ENCODE measurements at places on chromosomes 6 and 20.

GRCh38 chr20:32828029-32828680 is 8.4 kb downstream of the MAPRE1 start:
- DNase-seq = no peak

- no peak for DNase-seq
Measured at GRCh38 chr20:44886266-44886651, 754 bp downstream of the YWHAB start.

DNA sequence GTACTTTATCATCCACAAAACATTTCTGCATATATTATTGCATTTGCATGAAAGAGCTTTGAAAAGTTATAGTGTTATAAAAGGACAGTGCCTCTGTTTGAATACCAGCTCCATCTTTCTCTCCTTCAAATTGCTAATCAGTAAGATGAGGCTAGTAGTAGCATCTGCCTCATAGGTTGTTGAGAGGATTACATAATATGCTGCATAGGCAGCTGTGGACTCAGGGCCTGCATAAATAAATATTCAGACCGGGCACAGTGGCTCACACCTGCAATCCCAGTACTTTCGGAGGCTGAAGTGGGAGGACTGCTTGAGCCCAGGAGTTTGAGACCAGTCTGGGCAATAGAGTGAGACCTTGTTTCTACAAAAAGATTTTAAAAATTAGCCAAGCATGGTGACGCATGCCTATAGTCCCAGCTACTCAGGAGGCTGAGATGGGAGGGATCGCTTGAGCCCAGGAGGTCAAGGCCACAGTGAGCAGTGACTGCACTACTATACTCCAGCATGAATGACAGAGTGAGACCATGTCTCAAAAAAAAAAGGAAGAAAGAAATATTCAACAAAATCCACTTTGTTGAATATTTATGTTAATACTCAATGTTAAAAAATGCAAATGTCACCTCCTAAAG is 18.3 kb upstream of the SEC63 start:
- DNase-seq = no peak

GRCh38 chr6:41648921-41649320 is 10.7 kb downstream of the MDFI start:
- no peak for DNase-seq

- no peak for DNase-seq
Measured at GRCh38 chr6:108847738-108848115, 495 bp upstream of the ARMC2 start.

GRCh38 chr6:152975204-152975915 is 7.5 kb downstream of the FBXO5 start:
- no peak for DNase-seq

DNA sequence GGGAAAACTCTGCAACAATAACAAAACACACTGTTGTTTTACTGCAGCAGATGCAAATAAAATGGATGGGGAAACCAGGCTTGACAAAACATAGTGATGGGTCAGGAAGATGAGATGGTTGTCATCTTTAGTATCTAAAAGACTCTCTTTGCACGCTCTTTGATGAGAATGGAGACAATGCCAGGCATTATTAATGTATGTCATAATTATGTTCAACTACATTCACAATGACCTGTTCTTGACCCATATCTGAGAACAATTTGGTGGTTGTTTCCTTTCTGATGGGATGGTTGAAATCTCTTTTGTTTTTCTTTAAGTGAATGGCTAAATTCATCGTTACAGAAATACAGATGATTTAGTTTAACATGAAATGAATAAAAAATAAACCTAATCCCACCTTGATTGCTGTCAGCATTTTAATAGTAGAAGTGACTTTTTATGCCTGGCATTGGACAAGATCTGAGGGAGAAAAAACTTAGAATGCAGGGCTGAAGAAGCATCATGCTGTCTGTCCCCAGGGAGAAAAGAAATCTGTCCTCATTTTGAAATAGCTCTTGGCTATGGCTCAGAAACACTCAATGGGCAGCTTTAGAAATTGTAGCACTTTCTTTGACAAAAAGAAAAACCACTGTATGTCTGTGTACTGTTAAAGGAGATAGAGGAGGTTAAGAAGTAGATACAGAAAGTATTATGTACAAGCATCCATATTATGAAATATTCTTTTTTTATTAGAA is 12.4 kb upstream of the GRIK2 start:
- DNase-seq = no peak

DNA sequence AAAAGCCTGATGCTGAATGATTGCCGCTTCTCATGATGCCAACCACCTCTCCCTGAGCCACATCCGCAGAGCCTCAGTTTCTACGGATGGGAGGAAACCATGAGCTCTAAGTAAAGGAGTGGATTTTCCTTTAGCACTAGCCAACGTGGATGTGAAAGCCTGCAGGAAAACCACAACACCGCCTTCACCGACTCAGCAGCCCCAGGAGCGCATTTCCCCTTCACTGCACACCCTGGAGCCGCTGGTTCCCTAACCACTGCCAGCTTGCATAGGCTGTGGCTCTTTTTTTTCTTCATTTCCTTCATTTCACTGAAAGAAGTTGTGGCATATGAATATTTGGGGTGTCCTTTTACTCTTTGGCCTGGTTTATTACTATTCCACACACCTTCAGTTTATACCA is 50.5 kb upstream of the SSTR4 start:
- DNase-seq = no peak

- no peak for DNase-seq
Measured at GRCh38 chr6:46963626-46964025, 41.9 kb upstream of the ADGRF5 start.

- DNase-seq = no peak
Measured at GRCh38 chr6:39499053-39499452, 176.6 kb upstream of the KCNK16 start.

GRCh38 chr20:41869261-41869660 is 251.1 kb upstream of the CHD6 start:
- DNase-seq = no peak

GRCh38 chr20:11076434-11077105 is 402.8 kb upstream of the JAG1 start:
- no peak for DNase-seq

- DNase-seq = peak; percentile 58
Measured at GRCh38 chr20:36399147-36399968, 93.2 kb downstream of the DLGAP4 start.

GRCh38 chr6:108526739-108527174 is 34.0 kb upstream of the FOXO3 start:
- DNase-seq = no peak

DNA sequence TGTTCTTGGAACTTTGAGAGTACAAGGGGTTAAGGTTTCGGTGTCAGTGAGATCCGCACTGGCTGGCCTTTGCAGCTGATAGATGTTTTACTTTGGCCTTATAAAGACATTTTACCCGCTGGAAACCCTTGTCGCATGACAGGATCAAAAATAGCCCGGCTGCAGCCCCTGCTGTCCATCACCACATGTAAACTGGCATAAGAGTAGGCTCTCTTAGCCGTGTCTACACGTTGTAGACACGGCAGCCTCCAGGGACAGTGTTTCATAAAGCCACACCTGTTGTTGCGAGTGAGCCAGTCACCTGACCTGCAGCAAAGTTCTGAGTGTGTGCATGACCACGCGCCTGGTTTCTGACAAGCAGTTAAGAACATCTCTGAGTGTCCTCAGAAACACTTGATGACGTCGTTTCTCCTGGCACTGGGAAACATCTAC is 8.5 kb downstream of the RBM24 start:
- no peak for DNase-seq

DNA sequence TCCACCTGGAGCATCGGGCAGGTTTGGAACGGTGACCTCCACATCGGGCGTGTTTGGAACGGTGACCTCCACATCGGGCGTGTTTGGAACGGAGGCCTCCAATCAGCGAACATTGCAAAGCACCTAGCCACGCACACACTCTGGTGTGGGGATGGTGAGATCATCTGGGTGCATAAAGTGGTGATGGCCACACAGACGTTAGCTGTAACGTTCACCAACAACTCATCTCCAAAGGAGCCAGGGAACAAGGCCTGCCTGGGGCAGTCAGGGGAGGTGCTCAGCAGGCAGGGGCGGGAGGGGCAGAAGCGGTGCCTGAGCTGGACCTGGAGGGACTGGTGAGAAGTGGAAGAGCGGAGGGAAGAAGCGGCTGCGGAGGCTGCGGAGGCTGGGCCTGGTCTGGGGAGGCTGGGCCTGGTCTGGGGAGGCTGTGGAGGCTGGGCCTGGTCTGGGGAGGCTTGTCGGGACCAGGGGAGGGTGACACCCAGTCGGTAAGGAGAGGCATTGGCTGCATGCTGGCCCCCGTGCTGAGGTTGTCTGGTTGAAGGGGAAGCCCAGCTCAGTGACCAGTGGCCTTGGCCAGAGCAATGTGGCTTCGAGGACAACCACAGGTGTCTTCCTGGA is 89.9 kb downstream of the PSMB1 start:
- no peak for DNase-seq

Data from stimulated activated naive CD8-positive, alpha-beta T cell treated with anti-CD3 and anti-CD28 coated beads, Interleukin-15, Interleukin-2, amounts not matched to agents 100 U/mL and 50 U/mL, for 24 hours (primary cell).